ENCODE measurements at places on chromosomes 5 and 9.

DNA sequence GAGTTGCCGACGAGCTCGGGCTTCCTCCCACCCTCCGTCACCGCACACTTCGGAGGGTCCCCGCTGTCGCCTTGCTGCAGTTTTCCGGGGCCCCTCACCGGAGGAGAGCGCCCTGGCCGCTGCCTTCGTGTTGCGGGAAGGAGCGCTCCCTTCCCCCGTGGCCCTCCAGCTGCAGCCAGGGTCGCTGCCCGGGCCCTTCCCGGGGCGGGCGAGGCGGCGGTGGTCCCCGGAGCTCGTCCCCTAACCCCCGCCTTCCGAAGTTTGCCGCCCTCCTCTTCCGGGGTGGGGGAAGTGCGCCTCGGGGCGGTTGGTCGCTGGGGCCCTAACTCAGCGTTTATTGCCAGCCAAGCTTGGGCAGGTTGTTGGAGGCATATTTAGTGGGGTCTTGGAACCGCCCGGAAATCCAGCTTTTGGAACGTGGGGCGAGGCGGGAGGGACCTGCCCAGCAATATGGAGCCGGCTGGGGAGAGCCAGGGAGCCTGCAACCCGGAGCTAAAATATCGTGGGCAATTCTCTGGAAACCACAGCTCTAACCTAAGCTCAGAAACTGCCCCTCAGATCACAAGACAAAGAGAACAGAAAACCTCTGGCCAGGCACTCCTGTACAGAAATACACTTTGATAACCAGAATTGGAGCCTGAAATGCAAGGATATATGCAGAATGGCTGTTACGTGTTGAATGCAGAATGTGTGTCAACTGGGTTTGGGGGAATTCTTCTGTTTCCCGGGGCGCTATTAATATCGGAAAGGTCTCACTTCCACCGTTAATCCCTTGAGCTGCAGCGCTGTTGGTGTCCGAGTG is 890 bp downstream of the PIK3R1 start:
- peak; percentile 70 for DNase-seq

DNA sequence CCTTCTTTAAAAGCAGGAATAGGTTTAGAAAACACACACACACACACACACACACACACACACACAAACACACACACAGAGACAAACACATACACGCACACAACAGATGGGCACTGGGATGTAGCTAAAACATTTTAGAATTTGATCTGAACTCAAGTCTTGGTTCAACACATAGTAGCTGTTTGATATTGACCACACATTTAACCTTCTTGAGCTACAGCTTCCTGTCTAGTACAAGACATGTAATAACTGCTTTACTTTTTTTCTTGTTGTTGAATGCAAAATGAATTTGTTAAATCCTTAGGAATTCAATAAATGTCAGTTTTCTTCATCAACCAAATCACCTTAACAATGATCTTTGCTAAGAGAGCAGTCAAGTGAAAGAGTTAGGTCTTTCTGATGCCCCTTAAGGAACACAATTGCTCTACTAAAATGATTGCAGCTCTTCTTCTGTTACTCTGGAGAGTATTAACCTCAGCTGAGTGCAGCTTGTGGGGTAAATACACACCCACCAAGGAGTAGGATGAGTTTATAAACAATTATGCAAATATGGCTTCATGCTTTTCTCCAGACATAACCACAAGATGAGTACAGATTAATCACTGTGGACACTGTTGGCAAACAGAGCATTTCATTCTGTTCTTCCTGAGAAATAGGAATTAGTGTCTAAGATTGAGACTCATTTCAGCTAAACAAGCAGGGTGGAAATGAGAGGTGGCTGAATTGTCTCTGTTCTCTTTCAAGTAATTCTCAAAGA is 302.9 kb upstream of the PAPPA start:
- no peak for DNase-seq

DNA sequence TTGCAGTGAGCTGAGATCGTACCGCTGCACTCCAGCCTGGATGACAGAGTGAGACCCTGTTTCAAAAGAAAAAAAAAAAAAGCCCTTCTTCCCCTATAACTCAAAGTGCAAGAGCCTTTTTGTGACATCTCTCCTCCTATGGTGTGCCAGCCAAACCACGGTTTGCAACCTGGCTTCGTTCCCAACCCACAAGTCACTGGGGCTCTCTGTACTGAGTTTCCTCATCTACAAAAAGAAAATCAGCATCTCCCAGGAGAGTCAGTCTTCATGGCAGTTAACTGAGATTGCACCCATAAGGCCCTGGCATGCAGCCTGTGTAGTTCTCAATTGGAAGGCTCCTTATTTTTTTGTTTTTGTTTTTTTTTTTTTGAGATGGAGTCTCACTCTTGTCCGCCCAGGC is 14.8 kb downstream of the ODF2 start:
- peak; percentile 53 for DNase-seq

GRCh38 chr9:34647084-34647403 is 569 bp downstream of the GALT start:
- DNase-seq = no peak

DNA sequence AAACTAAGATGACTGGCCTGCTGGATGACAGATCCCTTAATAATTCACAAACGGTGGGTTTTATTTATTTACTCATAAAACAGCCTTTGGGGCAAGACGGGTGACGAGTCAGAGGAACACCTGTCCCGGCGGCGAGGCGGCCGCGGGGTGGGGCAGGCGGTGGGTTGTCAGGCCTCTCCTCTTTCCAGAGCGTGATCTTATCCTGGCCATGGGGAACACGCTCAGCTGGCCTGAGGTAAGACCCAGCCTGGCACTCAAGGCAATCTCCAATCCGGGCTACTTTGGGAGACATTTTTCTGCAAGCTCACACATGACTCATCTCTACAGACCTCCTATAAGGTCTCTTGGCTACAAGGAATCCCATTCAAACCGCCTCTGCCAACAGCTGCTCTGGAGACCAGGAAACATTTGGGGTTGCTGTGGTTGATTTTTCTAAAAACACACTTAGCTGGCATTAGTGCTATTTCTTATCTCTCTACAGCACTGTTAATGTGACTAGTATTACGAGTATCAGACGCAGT is 6.3 kb downstream of the RAPGEF1 start:
- DNase-seq = peak; percentile 53

GRCh38 chr9:80948066-80948465 is 741.3 kb downstream of the TLE1 start:
- peak; percentile 22 for DNase-seq

DNA sequence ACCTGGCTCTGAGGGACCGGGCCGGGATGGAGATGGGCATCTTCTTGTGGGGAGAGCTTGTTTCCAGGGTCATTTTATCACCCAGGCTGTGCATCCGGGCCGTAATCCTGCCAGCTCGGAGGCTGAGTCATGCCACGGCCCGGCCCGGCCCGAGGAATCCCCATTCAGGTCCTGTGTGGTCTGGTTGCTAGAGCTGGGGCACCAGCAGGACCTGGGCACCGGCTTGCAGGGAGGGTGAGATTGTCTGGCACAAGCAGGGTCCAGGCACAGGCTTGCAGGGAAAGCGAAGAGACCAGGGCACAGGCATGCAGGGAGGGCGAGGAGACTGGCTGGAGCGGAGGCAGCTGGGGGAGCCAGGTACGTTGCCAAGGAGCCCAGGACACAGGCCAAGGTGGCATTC is 106.8 kb downstream of the RXRA start:
- no peak for DNase-seq

DNA sequence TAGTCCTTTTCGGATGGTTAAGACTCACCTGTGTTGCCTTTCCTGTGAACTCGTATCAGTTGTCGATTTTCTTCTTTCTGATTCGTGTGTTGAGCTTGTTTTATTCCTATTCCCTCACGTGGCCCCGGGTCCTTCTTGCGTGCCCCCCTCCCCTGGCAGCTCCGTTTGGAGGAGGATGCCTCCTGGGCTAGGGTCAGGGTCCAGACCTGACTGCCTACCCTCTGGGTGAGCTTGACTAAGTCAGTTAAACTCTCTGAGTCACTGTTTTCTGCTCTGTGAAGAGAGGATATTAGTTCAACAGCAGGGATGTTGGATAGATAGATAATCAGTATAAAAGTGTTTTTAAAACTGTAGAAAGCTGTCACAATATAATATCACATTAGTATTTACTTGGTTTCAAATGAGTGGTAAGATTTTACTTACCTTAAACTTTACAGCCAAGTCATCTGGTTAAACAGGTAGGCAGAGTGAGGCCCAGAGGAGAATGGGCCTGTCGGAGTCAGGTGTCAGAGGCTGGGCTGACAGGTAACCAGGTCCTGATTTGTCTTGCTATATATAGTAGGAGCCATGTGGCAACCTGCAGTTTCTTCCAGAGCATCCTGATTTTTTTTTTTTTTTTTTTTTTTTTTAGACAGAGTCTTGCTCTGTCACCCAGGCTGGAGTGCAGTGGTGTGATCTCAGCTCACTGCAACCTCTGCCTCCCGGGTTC is 24.2 kb downstream of the PPARGC1B start:
- DNase-seq = no peak

GRCh38 chr5:57494104-57495098 is 11.8 kb upstream of the ACTBL2 start:
- DNase-seq = peak; percentile 72

- DNase-seq = no peak
Measured at GRCh38 chr5:160133918-160134304, 14.7 kb upstream of the PWWP2A start.

DNA sequence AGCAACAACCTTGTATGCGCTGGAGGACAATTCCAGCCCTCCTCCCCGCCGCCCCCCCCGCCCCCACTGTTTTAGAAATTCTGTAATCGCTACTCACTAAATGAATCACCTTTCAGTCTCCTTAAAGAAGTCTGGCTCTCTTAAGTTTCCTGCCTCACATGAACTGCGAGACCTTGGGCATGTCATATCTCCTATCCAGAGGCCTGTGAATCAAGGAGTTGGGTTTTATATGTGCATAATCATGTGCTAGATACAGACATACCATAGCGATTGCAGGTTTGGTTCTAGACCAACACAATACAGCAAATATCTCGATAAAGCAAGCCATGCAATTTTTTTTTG is 337 bp upstream of the DMAC1 start:
- no peak for DNase-seq

DNA sequence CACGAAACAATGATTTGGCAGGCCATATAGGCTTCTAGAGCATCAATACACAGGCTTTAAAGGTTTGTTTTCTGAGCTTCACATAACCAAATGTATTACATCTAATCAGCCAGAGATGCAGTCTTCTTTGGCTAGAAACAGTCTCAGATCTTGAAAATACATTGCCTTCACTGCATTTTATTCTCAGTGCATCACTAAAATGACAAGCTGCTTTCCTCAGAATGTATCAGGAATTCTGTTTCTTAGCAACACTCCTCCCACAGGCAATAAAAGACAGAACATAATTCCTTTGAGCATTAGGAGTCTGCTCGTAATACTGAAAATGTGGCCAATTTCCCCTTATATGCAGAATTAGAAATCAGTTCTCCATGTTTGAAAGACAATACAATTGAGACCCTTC is 36.9 kb downstream of the FEM1C start:
- DNase-seq = no peak

DNA sequence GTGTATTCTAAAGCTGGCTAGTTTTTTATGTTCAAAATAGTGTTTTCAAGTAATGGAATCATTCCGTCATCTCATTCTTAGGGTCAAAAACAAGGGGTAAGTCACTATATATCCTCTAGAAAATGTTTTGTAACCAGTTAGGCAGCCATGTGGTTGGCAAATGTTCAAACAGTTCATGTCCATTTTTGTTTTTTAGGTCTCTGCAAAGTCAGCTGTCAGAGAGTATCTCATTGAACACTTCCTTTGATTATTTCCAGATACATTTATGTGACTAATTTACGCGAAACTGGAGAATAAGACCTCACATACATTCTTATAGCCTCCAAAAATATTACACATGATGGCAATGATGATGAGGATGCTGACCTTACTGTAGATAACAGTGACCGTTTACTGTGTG is 50.4 kb downstream of the TRIO start:
- DNase-seq = no peak

- DNase-seq = no peak
Measured at GRCh38 chr5:121628783-121629182, 222.9 kb upstream of the FTMT start.

GRCh38 chr9:131324736-131325679 is 35.5 kb downstream of the PLPP7 start:
- no peak for DNase-seq

DNA sequence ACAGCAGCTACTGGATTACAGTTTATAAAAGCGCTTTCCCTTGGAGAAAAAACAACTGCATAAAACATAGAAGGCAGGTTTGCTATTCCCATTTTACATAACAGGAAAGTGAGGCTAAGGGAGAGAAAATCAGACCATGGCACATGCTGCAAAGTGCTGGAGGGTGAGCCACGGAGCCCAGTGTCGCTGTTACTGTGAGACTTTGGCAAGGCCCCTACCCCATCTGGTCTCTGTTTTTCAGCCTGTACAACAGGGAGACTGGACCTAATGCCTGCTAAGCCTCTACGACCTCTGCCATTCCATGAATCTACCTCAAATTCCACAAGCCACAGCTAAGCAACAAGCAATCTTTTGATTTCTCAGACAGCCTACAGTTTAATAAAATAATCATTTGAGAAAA is 139.2 kb downstream of the GABBR2 start:
- DNase-seq = no peak

GRCh38 chr5:95970359-95970704 is 8.7 kb upstream of the ELL2 start:
- no peak for DNase-seq

DNA sequence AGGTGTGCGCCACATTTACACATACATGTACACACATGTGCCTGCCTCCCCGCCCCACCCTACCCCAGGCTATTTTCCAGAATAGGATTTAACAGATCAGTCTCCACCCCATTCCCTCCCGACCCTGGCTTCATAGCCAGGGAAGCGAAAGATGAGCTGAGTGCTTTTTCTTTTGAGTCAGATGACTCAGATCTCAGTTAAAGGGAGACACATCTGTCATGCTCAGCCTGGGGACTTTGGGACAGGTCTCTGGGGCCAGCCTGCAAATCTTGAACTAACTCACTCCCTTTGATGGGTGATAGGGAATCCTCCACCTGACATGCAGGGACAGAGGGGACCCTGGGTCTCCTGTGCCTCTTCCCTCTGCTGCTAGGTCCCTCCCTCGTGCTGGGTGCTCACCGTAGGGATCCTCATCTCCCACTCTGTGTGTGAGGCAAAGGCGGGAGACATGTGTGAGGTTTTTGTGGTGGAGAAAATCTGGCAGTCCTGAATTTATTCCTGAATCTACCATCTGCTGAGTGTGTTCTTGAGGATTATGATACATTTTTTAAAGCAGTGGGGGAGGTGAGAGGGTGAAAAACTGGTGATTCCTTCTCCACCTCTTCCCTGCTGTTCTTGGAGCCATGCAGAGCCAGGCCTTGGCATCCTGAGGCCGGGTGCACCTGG is 37.7 kb downstream of the NEUROG1 start:
- DNase-seq = no peak

GRCh38 chr9:29213417-29214153 is 1640.3 kb upstream of the C9orf72 start:
- peak; percentile 28 for DNase-seq

- DNase-seq = no peak
Measured at GRCh38 chr5:111929261-111929660, 172.3 kb upstream of the NREP start.

- no peak for DNase-seq
Measured at GRCh38 chr5:53817183-53817582, 256.7 kb downstream of the NDUFS4 start.

- no peak for DNase-seq
Measured at GRCh38 chr9:135968601-135969000, 7.4 kb upstream of the UBAC1 start.

Data from femur (tissue), 1 donor.